ENCODE measurements at places on chromosomes 3 and 15.

- peak; percentile 60 for DNase-seq
Measured at GRCh38 chr3:131221731-131222130, 159.8 kb upstream of the NUDT16 start.

- no peak for DNase-seq
Measured at GRCh38 chr3:114331007-114331406, 37.2 kb downstream of the TIGIT start.

DNA sequence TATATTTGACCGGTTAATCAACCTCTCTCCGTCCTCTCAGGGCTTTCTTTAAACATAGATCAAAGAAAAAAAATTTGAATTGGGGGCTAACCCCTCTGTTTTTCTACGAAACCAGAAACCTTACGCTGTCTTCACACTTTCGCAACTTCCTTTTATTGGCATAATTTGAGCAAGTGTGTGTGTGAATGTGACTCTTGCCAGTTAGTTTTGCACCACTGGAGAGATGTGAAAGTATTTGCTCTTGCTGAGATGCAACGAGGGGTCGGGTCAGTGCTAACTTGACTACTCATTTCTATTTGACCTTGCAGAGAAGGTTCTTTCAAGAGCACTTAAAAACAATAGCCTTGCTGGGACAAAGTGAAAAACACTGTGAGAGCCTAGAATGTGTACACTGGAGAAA, 81.2 kb downstream of the FAM43A start:
- no peak for DNase-seq

GRCh38 chr3:52046186-52046901, 10.0 kb downstream of the DUSP7 start:
- peak; percentile 95 for DNase-seq

DNA sequence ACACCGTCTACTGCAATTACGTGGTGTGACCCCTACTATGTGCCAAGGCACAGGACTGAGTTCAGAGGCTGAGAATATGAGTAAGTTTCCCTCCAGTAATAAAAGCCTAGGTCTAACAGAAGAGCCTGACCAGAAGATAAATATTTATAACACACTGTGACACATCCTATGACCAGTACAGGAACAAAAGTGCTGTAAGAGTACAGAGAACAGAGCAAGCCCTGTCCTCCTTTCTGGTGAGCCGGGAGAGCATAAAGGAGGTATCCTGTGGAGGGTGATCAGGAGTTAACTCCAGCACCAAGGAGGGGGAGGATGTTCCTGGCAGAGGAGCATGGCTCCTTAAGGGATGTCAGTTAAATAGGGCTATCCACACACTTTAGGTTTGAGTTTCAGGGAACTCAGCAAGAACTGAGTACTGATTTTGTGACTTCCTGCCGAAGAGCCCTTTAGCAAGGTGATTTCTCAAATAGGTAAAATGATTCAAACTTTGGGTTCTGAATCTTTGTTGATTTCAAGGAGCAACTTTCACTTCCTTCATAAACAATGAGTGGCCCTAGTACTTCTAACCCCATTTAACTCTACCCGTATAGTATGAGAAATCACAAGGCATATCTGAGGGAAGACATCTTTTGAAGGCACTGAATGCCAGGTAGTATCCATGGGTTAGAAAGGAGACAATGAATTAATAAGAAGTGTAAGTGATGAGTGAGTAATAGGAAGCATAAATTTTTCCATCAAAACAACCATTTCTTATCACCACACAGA, 198.0 kb downstream of the THRB start:
- DNase-seq: peak; percentile 47

- no peak for DNase-seq
Measured at GRCh38 chr15:69679623-69680228, 227.1 kb downstream of the RPLP1 start.

DNA sequence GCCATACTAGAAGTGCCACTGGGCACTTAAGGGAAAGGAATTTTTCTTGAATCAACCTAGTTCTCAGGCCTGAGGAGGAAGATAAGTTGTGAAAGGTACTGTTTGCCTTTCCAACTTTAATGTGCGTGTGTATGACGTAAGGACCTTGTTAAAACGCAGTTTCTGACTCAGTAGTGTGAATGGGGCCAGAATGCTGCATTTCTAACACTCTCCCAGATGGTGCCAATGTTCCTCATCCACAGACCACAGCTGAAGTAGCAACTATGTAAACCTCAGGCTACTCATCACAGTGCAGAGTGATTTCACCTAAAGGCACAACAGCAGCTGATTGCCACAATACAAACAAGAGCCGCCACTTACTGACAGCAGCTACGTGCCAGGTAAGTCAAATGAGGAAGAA, 103.6 kb downstream of the OTOL1 start:
- no peak for DNase-seq

- no peak for DNase-seq
Measured at GRCh38 chr3:14179795-14180194, 1.2 kb downstream of the LSM3 start.

DNA sequence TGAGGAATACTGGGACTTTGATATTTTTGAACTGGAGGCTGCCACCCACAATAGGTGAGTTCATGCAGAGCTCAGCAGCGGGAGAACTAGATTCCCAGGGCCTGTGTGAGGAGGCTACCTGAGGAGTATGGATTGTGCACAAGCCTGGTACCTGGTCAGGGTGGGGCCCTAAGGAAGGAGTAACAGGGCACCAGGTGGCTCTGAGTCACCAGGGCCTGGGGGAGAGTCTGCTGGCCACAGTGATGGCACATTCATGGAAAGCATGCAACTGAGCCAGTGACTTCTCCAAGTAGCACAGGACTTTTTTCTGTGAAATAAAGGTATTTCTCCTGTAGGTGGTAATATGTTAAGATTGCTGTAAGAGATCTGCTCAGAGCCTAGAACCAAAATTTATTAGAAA, 134.4 kb downstream of the PDE8A start:
- DNase-seq: no peak
